ENCODE measurements at places on chromosomes 16 and 17. TPM values are rescaled to one million over a fixed set of nuclear protein-coding genes. Genes with fewer than 3 reads are reported as not detected.

DNA sequence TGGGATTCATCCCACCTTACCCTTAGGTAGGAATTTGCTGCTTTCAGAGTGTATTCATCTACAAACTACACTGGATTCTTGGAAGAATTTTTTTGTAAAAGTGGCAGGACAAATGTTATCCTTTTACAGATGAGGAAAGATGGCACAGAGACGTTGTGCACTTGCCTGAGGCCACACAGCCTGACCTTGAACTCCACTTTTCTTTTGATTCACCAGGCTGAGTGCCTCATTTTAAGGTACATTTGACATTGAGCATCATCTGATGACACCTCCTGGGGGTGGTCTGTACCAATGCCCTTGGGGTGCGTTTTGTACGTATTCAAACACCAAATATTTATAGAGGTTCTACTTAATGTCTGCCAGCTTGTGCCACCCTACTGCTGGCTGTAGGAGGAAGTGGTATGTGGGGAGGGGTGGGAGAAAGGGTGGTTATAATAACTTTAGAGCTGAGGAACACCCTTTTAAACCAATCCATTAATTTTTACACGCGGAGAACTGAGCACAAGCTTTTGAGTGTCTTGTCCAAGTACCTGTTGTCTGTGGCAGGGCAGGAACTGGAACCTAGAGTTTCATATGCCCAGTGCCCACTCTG lies 29.1 kb downstream of the HS3ST3B1 start:
- DNase-seq = no peak

DNA sequence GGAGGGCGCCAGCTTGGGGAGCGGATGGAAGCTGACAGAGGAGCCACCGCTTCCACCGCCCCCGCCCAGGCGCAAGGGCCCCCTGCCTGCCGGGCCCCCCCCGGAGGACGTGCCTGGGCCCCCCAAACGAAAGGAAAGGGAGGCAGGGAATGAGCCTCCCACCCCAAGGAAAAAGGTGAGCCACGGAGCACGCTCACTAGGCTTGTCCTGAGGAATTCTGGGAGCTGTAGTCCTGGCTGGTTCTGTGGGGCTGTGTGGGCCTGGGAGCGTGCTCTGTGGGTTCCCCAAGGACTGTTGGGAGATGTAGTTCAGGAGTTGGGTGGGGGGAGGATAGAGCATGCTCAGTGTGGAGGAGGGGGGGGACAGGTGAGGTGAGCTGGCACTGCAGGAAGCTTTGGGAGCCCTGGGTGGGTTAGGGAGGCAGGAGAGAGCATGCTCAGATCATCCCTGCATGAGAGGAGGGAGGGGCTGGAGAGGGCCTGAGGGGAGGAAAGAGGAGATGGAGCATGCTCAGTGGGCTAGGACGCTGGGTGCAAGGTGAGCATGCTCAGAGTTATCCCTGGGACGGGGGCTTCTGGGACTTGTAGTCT lies 4.5 kb downstream of the FBXL19 start:
- DNase-seq = peak; percentile 39

DNA sequence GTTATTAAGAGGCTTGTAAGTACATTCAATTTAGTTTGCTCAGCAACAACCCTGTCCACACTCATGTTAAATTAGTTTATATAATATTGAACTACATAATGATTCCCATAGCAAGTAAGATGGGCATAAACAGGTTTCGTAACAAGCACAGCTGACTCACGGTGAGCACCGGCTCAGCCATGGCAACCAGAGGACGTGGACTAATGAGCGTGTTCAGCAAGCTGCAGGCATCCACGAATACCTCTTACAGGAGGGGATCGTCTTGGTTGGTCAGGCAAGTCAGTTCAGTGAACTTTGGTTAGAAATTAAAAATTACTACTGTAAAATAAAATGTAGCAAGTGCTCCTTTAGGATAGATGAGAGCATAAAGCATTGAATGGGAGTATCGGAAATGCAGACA lies 58.4 kb downstream of the ELAC2 start:
- peak; percentile 6 for DNase-seq

DNA sequence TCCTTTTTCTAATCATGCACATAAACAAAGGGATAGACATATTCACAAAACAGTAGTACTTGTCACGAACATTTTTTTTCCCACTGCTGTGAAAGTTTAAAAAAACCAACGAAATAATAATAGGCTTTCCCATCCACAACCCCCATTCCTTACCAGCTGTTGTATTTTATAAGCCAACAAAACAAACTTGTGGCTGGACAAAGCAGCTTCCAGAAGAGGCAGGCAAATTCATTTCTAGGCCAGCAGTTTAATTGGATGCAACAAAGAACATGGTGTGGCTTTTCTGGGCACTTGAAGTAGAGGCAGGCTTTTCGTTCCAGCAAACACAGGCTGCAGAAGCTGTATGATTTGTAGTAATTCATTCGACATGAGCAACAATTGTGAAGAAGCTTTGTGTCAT lies 56.0 kb upstream of the FAM20A start:
- DNase-seq = peak; percentile 88

GRCh38 chr16:73499276-73499675 lies 451.3 kb upstream of the ZFHX3 start:
- no peak for DNase-seq

- DNase-seq = peak; percentile 66
These were observed 83.3 kb downstream of the NOG start for GRCh38 chr17:56676810-56677209.

Gene TBC1D3C
- 1.2 TPM for total RNA-seq

Gene AXIN2
- total RNA-seq = 5.1 TPM

Gene BTBD17
- not detected for total RNA-seq
